Fibroblast of lung (primary cell): ENCODE measurements at places on chromosomes 4 and X. TPM values are rescaled to one million over a fixed set of nuclear protein-coding genes. Genes with fewer than 3 reads are reported as not detected.
A peak's percentile ranks its signal among the peaks of the same experiment; 100 is the strongest.

- DNase-seq, result no peak
Observed at GRCh38 chr4:183624548-183624947, 34.4 kb downstream of the RWDD4 start.

The PASD1 gene
- not detected in 2 replicates for polyA plus RNA-seq

DNA sequence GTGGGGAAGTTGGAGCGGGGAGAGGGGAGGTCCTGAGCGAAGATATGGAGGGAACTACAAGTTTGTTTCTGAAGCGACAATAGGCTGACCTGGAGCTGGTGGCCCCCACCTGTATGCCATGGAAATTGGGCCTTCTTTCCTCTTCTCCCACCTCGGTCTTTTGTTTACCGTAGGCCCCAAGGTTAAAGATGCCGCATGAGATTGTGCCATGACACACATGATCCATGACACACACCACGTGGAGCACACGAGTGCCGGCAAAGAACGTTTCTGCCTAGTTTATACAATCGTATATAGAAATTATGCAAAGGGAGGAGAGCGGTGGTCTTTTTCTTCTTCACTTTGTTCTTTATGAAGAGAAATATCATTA, 408 bp downstream of the TMEM33 start:
- DNase-seq, result no peak

DNA sequence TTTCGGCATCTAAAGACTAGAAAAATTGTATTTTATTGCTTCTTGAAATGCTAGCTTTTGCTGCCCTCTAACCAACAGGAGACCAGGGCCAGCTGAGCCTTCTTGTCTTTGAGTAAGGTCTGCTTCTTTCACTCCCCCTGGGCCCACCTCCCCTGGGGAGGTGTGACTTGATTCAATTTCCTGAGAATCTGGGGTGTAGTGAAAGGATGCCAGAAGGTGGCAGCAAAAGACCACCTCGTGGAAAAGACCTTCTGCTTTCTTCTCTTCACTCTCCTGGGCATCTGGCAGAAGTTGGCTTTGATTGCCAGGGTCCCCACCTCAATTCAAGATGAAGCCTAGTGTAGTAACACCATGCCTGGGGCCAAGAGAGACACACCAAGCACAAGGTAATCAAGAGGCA, 96.5 kb upstream of the MAOA start:
- DNase-seq, result peak; percentile 9

GRCh38 chr4:76699751-76700310, 198.1 kb downstream of the SOWAHB start:
- no peak for DNase-seq

The SEC31A gene
- 421 and 472 TPM in 2 replicates for polyA plus RNA-seq

DNA sequence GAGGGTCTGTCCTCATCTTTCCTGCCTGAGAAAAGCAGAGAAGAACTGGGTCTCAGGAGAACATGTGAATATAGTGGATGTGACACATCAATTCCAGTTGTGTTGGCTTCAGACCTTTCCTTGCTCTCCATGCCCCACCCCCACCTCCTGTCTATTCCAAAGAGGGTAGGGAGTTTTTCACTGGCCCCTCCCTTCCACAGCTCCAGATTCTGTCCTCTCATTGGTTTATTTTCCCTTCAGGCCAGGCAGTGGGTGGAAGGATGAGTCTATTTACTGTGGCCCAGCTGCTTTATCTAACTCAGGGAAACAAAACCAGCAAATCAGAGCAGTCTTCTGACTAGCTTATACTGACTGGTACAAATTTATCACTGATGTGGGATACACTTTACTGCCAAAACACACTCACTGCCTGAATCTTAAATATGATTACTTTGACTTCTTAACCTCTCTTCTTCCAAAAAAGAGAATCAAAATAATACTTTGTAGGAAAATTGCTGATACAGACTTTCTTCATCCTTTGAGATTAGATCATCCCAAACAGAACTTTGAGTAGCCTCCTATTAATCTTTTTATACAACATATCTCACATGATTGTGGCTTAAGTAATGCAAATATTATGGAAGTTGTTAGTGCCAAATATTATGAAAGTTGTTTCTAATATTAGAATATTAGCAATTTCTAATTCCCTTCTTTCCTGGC, 221.2 kb downstream of the MID1 start:
- no peak for DNase-seq

GRCh38 chr4:120901731-120902130, 20.8 kb downstream of the PRDM5 start:
- DNase-seq, result no peak

DNA sequence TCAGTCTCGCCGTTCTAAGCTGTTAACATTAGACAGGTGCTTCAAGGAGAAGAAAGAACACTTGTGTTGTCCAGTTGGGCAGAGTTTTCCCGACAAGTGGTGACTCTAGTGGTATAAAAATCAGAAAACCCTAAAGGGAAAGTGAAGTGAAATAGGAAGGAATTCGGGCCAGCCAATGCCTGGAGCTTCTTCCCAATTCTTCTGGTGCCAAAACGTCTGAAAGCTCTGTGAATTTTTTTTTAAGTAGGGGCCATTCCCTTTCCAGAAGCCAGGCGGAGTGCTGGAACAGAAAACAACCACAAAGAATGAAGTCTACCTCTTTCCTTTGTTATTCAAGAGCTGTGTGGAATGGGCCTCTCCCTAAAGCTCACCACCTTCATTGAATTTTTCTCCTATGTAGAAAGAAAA, 43.1 kb upstream of the PPARGC1A start:
- peak; percentile 60 for DNase-seq

The MMRN1 gene
- not detected in 2 replicates for polyA plus RNA-seq

DNA sequence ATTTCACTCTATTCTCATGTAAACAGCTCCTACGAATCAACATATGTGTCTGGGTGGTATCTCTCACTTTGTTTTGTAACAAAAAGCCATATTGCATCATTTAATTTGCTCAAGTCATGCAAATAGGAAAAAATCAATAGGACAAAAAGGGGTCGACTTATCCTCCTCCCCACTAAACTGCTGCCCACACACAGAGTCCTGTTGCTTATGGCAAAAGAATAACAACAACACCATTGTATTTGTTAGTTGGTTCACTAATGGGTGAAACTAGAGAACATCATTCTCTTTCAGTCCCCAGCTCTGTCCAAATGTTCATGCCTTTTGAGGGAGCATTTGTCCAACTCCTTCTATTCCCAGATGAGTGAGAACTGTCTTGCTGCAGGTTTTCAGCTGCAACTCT, 2.1 kb downstream of the HHIP start:
- DNase-seq, result no peak

GRCh38 chr4:71187404-71188155, 151.2 kb upstream of the SLC4A4 start:
- DNase-seq, result peak; percentile 44

The NHSL2 gene
- 4.3 and 12.2 TPM in 2 replicates for polyA plus RNA-seq

GRCh38 chr4:62455871-62456270, 1255.7 kb downstream of the ADGRL3 start:
- no peak for DNase-seq

The EDA gene
- polyA plus RNA-seq, result 0.20 and 0.30 TPM in 2 replicates

The ZFP92 gene
- 0.06 and 0.09 TPM in 2 replicates for polyA plus RNA-seq

- peak; percentile 54 for DNase-seq
Observed at GRCh38 chr4:43690116-43690515, 758.5 kb downstream of the KCTD8 start.

- peak; percentile 13 for DNase-seq
Observed at GRCh38 chr4:28369499-28369898, 1508.9 kb downstream of the STIM2 start.

The SLITRK2 gene
- 0.02 and 0.58 TPM in 2 replicates for polyA plus RNA-seq

The PABPC1L2B gene
- not detected in 2 replicates for polyA plus RNA-seq

DNA sequence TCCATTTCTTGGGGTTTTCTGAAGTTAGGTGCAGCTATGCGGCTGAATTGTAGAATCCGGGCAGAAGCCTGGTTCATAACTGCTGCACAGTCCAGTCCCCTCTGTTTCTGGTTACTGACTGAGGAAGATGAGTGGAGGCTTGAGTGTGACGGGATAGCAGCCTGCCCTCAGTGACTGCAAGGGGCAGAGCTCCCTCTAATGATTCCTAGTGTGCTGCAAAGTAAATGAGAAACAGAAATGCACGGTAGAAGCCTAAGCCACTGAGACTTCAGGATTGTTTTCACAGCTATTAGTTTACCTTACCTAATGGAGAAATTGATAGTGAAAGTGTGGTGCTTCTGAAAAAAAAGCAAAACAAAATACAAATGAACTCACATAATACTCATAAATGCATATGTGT, 189.2 kb downstream of the GPM6A start:
- DNase-seq, result peak; percentile 0

DNA sequence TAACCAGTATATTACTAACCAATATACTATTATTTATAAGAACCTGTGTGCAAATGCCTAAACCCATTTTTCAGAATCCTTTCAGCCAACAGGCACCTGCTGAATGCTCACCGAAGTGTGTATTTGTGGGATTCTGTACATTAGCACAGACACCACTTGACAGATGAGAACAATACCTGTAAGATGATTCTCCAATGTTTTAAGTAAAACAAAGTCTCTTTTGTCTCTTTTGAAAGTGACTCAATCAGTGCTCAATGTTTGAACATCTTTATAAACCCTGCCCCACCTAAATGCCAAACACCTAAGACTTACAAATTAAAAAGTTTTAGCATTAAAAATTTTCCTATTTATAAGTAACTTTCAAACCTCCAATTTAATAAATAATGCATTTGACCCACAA, 763 bp downstream of the ASB9 start:
- DNase-seq, result no peak

The FRMPD3 gene
- 0.03 and 0.05 TPM in 2 replicates for polyA plus RNA-seq

GRCh38 chr4:52926196-52926974, 64.3 kb downstream of the RASL11B start:
- DNase-seq, result no peak

The NDP gene
- polyA plus RNA-seq, result 0.79 and 1.6 TPM in 2 replicates

The ZAR1 gene
- polyA plus RNA-seq, result not detected in 2 replicates

GRCh38 chr4:17103231-17103630, 204.8 kb upstream of the LDB2 start:
- DNase-seq, result peak; percentile 60

DNA sequence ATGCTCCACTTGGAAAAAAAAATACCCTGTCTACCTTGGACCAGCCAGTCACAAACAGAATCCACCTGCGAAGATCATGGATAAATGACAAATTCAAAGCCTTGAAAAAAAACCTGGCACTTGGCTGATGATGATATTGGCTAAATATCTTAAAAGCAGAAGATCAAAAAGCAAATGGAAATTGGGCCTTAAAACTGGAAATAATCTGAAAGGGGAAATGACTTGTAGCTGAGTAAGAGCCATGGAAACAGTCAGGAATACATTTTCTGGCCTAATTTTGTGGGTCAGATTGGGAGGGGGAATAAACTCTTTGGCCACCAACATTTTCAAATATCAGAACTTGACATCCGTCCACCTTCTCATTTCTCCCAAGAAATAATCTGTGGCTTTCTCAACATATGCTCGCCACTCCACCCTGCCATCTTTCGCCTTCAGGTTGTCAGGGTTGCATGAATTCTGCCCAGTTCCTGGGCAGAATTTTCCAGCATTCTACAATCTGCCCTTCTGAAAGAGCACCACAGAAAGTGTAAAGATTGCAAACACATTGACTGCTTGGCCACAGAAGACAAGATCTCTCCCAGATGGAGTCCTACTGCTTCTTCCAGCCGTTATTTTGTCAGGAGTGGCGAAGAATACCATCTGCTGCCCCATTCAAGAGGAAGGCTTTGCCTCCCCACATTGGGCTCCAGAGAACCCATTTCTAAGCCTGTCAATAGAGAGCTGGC, 1.7 kb upstream of the NDP start:
- no peak for DNase-seq

The XAGE3 gene
- polyA plus RNA-seq, result not detected in 2 replicates

DNA sequence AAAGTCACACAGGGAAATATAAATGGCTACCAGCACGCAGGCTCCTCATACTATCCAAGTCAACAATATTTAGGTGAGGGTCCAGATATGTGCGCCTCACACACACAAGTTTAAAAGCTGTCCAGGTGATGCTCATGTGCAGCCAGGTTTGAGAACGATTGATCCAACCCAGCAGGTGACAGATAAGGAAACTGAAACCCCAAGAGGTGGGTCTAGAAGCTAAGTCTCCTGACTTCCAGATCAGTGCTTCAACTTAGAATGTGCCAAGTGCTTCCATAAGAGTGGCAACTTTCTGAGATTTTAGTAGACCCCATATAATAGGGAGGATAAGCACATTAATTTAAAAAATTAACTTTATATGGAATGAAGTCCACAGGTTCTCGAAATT, 54.4 kb upstream of the NAP1L5 start:
- DNase-seq, result no peak

The AR gene
- polyA plus RNA-seq, result 10.8 and 12.5 TPM in 2 replicates

DNA sequence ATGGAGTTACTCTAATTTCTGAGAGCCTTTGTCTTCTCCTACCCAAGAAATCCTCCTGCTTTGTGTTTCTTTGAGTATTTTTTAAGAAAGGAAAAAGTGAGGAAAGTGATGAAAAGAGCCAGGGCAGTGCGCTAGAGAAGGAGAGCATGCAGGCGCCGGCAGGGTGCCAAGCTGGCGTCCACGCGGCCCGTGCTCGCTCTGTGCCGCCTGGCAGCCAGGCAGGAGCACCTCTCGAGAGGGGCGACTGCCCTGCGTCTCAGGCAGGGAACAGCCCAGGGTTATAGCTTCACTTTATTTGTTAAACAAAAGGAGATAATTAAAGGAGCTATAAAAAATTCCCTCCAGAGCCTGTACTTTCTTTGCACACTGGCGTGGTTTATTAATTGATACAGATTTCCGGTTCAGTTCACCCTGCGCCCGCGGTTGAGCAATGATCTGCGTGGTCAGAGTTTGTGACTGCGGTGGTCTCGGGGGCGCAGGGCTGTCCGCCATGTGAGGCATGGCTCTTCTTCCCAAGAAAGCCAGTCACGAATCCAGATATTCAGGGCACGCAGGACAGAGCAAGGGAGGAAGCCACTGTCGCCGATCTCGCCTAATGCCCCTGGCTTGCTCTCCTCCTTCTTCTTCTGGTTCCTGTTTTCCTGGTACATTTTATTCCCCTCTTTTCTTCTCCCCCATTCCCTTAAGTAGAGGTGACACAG, 110.8 kb upstream of the PAQR3 start:
- DNase-seq, result no peak

GRCh38 chrX:94977986-94978385, 1304.0 kb downstream of the FAM133A start:
- no peak for DNase-seq

The ACOX3 gene
- 6.8 and 8.3 TPM in 2 replicates for polyA plus RNA-seq

- DNase-seq, result no peak
Observed at GRCh38 chr4:10380735-10381134, 76.5 kb downstream of the ZNF518B start.
